ENCODE measurements at places on chromosomes 3 and 15.
A peak's percentile ranks its signal among the peaks of the same experiment; 100 is the strongest.

DNA sequence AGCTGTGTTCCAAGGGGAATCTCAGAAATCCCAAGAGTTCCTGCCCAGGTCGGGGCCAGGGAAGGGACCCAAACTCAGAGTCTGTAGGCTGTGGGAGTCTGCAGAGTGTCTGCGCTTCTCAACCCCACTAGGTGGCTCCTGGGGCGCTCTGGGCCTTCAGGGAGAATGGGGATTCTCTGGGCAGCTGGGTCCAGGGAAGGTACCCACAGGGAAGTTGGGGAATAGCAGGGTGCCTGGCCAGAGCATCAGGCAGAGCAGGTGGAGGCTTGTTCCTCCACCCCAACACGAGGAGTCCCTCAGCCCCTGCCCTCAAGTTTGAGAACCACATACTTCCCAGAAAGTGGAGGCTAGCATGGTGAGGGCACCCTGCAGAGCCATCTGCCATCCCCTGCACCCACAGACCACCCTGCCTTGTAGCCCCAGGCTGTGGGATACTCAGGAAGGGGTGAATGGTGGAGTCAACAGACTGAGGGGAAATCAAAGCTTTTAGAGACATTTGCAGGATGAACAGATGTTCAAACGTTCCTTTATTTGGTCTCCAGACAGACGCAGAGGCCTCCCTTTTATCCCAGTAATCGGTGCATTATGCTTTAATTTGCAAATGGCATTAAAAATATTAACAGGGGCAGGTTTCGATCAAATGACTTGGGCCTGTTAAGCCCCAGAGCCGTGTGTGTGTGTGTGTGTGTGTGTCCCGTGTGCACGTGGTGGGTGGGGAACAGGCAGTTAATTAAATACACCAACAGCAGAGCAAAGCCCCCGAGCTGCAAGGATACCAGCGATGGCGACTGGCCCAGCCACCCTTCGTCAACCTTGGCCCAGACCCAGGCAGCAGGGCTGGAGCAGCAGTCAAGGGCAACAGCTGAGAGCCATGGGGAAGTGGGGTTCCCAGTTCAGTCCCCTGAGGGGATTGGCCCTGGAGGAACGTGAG lies 57.7 kb downstream of the DNAJB8 start:
- DNase-seq: no peak

DNA sequence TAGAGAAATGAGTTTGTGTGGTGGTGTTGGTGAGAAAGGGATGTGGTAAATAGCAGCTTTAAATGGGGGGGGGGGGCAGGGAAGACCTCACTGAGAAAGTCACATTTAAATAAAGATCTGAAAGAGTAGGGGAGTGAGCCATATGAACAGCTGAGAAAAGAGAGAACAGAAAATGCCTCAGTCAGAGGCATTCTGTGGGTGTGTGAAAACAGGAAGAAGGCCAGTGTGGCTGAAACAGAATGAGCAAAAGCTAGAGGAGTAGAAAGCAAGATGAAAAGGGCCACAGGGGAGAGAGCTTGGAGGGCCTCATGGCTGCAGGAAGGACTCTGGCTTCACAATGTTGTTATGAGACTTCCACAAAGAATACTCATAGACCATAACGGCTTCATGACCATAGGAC lies 783.3 kb downstream of the ZPLD1 start:
- DNase-seq: no peak

GRCh38 chr3:50372349-50372748 lies 13.0 kb upstream of the TMEM115 start:
- no peak for DNase-seq

- DNase-seq: peak; percentile 27
These were observed 75.4 kb upstream of the POMGNT2 start for GRCh38 chr3:43181202-43181821.

GRCh38 chr3:124174476-124174875 lies 182.6 kb upstream of the ROPN1 start:
- no peak for DNase-seq

- no peak for DNase-seq
These were observed 5.3 kb downstream of the IGF1R start for GRCh38 chr15:98653686-98654085.
